ENCODE measurements at places on chromosomes 3 and 15.

DNA sequence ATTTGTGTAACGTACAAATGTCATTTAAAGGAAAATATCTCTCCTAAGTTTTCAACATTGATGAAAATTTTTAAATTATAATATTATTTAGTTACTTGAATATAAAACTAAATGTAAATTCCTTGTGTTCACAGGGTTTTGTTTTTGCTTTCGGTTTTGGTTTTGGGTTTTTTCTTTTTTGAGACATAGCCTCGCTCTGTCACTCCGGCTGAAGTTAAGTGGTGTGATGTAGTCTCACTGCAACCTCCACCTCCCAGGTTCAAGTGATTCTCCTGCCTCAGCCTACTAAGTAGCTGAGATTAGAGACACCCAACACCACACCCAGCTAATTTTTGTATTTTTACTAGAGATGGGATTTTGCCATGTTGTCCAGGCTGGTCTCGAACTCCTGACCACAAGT, 79.3 kb upstream of the TCF12 start:
- DNase-seq: no peak

DNA sequence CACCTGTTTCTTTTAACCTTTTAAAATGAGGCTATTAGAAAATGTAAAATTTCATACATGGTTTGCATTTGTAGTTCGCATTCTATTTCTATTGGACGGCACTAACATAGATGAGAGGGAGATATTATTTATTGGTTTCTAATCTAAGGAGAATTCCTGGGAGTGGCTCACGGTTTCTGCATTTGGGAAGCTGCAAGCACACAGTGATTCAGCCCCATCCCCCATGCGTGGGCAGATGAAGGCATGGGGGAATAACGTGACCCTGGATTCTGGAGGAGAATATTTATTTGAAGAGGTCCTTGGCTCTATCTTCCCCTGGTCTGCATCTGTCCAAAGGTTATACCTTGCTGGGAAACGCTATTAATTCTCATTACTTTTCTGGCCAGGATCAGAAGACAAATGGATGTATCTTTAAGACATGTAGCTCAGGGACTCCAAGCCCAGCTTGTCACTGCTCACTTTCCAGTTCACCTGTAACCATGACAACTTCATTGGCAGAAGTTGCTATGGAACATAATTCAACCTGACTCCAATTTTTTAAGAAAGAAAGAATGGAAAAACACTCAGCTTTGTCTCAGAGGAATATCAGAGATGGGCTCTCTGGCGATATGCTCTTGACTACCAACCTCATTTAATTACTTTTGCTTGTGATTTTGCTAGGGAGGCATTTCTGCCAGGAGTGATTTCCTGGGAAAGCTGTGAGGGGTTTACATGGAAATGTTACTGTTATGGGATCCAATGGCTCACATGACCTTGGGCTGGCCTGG, 27.2 kb upstream of the POMGNT2 start:
- no peak for DNase-seq

- no peak for DNase-seq
Measured at GRCh38 chr15:38667890-38668850, 103.6 kb upstream of the RASGRP1 start.

DNA sequence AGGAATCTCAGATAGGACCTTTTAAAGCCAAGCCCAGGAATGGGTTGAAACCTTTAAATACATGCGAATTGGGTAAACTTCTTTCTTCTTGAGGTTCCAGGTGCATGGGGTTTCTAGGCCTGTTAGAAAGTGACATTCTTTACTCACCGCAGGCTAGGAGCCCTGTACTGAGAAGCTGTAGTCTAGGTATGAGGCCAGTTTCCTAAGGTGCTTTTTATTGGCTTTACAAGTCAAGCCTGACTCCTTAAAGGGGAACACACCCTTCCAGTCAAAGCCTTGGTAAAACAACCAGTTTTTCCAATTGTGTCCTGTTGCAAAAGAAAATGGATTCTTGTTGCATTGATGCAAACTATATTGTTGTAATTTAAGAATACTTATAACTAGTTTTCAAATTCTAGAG, 76.1 kb upstream of the ATP11B start:
- no peak for DNase-seq

DNA sequence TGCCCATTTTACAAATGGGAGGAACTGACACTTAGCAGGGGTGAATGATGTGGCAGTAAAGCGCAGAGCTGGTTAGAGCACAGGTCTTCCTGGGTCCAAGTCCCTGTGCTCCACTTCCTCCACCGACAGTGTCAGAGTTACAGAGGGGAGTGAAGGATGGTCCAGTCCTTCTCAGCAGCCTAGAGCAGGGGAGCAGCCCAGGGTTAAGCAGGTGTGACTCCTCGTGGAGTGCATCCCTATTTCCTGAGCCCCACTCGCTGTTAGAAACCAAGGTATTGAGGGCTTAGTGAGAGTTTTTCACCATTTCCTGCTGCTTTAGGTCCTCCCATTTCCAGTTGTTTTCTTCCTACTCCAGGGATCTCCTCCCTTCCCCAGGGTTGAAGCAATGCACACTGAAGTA, 75.4 kb downstream of the GHSR start:
- no peak for DNase-seq

GRCh38 chr3:98733053-98733811, 29.9 kb upstream of the ST3GAL6 start:
- peak; percentile 10 for DNase-seq

DNA sequence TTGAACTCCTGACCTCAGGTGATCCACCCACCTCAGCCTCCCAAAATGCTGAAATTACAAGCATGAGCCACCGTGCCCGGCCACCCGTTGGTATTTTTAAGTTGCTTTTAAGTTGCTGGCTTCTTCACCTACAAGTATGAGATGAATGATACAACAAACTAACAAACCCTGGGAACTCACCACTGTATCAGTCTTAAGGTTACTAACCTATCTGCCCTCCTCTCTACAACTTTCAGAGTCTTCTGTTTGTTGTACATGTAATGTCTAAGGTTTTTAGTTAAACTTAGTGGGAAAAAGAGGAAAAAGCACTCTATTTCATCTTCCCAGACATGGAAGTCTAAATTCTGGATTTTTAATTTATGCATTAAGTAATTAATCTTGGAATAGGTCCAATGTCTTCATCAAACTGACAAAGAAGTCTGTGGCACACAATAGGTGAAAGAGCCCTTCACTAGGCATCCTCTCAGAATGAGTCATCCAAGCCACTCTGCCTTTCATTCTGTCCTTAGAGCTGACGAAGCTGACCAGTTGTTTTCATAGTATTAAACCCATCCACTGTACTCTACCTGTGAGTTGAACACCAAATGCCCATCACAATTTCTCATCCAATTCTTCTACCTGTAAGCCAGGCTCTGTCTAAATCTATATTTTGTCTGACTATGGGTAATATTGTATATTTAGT, 936.1 kb downstream of the TUSC7 start:
- DNase-seq: no peak

- DNase-seq: no peak
Measured at GRCh38 chr15:35306361-35306981, 221.4 kb upstream of the NANOGP8 start.

GRCh38 chr15:52257734-52258062, 37.9 kb downstream of the MYO5C start:
- no peak for DNase-seq

DNA sequence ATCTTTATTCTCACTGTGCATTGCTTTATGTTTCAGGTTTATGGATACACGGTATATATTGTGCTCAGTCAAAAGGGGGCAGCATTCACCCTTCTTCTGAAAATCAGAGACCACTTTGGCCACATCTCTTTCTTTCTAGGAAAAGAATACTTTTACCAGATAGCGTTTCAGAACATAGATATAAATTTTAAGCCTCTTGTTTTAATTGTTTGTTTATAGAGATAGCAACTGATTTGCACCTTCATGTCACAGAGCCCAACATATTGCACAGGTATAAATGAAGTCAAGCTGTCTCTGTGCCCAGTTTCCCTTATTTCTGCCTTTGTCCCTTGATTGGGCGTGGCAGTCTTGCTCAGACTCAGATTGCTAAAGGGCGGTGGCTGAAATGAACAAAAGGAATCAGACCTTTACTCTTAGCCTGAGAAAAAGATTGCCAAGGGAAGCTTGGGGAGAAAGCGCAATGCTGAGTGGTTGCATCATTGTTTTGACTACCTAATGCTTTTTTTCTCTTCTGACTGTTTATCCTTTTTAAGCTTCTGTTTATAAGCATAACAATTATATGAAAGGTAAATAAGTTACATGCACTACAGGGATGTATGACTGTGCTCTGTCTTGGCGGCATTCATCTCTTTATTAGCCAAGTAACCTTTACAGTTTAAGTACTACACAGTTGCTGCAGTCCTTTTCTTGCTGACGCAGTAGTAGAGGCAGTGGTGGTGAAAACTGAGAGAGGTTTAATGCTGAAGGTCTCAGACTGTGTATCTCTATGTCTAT, 70.8 kb upstream of the ZBTB20 start:
- peak; percentile 3 for DNase-seq

GRCh38 chr3:32240159-32240545, 1.7 kb downstream of the CMTM8 start:
- DNase-seq: peak; percentile 58

DNA sequence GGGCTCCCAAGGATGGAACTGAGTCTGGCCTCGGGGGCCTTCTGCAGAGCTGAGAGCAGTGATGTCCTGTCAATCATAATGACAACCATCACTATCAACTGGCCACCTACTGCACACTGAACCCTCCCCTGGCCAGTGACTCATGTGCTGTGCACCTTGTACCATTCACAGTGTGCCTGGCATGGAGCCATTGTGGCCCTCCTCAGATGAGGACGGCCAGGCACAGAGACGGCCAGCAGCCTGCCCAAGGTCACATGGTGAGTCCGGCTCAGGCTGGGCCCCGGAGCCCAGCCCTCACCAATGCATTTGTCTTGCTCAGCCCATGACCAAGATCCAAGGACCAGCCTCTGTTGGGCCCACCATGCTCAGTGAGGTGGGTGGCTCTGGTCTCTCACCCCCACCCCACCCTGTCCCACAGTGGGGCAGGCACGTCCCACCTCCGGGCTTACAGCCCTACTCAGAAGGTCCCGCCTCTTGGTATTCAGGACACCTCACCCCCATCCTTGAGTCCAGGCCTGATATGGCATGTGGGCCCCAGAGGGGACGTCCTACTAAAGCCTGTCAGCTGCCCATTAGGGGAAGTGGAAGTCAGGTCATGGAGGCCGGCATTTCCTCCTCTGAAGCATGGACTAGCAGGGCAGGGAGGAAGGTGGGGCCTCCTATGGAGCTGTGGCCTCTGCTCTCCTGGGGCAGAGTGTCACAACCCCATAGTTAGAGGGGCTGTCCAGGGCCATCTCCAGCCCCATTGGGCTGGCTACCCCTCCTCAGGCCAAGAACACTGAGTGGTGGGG, 35.9 kb upstream of the TMEM115 start:
- no peak for DNase-seq

- no peak for DNase-seq
Measured at GRCh38 chr15:31216215-31216911, 110.3 kb upstream of the KLF13 start.

All from naive thymus-derived CD4-positive, alpha-beta T cell (primary cell).